ENCODE measurements at places on chromosomes 7 and 10.

DNA sequence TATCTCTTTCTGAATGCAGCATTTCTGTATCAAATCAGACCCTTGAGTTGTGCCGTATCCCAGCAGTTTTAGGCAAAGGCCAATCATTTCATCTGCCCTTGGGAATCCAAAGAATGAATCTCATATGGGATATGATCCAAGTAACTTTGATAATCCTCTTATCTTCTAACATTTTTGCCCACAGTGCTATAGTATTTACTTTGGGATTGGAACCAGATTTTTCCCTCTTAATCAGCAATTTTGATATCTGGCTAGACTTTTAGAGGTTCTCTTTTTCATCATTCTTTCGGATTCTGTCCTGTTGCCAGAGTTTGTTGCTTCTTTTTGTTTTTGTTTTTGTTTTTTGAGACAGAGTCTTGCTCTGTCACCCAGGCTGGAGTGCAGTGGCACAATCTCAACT, 118.0 kb downstream of the NRF1 start:
- DNase-seq = no peak

DNA sequence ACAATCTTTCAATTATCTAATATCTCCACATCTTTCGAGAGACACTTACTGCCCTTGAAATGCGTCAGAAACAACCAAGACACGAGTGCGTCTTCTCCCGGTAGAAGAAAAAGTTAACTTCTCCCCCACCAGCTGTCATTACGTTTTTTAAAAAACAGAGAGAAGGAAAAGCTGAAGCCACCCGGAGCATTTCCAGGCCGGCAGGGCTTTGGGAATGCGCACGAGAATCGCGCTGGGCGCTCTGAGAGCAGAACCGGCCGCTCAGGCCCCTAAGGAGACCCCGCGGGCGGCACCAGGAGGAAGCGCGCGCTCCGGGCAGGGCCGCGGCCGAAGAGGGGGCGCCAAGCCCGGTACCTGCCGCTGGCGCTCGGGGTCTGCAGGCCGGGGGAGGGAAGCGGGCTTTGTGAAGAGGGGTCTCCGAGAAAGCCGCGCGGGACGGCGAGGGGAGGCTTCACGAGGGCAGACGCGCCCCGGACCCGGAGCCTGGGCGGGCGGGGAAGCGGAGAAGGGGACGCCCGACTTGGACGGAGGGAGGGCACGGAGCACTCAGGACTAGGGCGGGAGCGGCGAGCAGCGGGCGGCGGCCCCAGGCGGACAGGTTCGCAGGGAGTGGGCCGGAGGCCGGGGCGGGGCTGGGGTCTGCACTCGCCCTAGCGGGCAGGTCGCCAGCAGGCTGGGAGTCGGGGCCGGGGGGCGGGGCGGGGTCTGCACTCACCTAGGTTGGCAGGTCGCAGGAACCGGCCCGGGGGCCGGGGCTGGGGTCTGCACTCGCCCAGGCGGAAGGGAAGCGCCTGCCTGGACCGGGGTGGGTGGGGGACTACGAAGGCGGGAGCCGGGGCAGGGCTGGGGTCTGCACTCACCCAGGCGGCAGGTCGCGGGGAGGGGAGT, 932 bp downstream of the ESYT2 start:
- DNase-seq = peak; percentile 64

DNA sequence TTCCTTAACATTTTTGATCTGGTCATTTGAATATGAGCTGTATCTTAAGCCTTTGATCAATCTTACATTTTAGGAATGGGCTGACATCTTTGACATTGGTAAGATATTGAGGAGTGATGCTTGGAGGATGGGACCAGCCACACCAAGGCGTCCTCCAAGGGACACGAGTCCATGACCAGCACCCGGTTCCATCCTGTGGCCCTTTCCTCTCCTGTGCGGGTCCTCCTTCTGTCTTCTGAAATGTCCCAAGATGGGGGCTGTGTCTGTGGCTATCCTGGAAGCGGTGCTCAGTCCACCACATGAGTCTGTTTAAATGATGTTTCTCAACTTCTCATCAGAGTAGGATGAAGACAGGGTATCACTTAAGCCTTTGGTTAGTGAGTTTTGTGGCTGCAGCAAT, 67.3 kb upstream of the SHH start:
- no peak for DNase-seq

DNA sequence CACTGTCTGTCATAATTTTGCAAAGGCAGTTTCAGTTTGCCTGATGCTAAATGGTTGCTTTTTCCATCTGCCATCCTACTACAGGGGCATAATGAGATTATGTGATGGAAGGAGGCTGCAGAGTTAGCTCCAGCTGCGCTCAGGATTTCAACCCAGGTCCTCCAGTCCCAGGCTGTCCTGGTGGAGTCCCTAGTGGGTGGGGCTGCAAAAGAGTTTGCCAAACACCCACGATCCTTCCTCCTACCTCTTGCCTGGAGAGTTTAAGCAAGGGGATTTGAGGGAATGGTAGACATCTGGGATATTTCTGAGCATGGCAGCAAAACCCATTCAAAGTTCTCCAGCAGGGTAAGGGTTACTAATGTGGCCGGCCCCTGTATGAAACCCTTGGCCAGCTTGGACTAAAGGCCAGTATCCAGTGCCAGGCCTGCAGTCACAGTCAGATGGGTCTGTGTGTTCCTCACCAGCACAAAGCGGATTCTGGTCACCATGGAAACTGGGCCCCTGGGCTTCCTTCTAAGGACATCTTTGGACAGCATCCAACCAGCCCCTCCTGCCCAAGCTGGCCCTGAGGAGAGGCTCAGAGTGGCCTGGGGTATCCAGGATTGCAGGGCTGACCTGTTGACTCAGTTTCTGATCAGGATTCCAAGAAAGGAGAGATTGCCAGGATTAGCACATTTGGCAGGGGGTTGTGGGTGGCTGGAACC, 42.7 kb upstream of the CHST3 start:
- no peak for DNase-seq

DNA sequence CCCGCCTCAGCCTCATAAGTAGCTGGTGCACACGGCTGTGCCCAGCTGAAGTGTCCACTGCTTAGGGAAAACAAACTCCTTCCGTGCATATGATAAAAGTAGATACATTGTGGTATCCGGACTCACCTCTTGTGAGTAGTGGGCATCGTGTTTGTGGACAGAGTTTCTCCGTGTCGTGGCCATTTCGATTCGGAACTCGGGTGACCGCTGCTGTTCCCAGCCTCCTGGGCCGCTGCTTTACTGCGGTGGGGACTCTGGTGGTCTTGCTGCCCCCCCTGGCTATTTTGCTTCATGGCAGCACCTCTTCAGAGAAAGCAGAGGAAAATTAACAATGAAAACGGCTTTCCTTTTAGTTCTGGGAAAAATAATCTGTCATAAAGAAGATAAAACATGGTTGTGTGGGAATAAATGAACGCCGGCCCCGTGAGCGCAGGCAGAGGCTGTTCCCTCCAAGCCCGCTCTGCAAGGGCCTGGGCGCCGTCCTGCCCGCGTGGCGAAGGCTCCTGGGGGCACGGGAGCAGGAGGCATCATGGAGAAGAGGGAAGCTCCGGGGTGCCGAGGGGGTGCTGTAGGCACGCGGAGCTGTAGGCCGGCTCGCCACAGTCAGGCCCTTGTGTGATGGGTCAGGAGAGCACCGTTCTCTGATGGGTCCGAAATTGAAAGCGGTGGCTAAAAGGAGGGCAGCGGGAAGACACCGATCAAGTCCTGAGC, 107.4 kb downstream of the ACTR3B start:
- no peak for DNase-seq

DNA sequence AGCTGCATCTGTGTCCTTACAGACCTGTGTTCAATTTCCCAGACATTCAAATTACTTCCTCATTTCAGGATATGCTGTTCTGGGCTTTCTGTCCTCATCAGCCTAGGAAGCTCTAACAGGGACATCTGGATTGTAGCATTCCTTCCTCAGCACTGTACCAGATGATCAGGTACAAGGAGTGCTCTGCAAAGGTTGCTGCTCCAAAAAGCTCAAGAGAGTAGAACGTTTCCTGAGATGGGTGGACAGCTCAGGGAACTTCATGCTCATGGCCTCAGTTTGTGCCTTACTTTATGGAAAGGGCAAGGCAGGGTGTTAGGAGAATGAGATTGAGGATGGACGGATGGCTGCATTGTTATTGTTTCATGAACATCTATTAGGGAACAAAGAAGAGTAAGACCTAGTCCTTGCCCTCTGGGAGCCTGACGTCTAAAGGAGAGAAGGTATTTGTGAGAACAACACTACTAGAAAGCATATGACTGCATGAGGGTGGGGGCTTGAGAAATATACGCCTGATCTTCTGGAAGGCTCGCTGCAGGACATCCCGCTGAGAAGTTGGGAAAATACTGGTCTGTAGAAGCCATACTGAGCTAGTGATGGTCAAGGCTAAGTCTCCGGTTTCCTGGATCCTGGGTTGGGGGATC, 10.5 kb upstream of the ZNF212 start:
- no peak for DNase-seq

DNA sequence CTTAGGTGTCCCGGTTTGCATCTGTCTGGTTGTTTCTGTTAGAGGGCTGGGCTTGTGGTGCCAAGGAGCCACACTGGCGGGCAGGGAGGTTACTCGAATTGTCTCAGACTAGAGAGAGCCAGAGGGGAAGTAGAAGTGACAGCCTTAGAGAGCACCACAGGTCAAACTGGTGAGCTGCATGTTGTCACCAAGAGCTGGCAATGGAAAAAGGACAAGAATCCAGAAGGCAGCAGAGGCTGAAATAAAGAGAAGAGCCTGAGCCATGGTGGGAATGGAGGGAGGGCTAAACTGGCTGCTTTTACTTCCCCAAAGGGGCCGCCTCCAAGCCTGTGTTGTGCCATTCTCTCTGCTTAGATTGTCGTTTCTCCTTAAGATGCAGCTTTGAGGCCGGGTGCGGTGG, 31.1 kb upstream of the RHBDD2 start:
- DNase-seq = no peak

DNA sequence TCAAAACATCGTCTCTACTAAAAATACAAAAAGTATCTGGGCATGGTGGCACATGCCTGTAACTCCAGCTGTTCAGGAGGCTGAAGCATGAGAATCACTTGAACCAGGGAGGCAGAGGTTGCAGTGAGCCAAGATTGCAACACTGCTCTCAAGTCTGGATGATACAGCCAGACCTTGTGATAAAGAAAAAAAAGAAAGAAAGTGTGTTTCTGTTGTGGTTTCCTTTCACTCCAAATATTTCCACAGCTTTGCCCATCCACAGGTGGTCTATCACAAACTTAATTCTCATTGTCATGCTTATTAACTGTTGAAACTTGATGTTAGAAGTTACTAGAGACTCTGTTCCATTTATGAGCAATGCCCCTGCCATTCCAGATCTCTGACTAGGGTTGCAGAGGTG, 316.0 kb upstream of the SEMA3C start:
- DNase-seq = no peak

DNA sequence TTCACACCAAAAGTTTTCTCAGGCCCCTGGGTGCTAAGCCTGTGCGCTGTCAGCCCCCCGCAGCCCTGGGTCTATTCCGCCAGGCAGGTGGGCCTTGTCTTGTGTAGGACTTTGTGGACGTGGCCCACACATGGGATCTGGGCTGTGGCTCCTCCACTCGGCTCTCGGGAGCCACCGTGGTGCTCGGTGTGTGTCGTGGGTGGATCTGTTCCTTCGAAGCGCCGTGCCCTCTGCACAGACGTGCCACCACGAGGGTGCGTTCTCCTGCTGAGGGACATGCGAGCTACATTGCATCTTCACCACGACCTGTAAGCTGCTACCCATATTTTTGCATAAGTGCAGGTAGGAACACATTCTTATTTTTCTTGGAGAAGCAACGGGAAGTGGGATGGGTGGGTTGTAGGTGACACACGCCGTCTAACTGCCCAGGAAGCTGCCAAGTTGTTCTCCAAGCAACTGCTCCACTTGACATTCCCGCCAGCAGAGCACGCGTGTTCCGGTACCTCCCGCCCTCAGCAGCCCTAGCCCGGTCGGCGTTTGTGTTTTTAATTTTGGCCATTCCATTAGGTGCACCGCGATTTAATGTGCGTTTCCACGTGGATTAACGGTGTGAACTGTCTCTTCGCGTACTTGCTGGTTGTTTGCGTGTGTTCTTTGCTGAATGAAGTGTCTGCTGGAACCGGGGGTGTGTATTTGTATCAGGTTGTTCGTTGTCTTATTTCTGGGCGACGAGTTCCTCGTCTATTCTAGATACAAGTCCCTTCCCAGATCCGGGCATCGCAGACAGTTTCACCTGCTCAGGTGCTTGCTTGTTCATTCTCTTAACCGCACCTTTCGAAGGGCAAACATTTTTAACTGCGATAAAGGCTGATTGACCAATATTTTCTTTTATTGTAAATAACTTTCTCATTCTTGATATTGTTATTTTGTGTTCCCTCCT, 47.4 kb upstream of the CFAP46 start:
- no peak for DNase-seq

- DNase-seq = no peak
Observed at GRCh38 chr10:70540789-70541360, 61.7 kb downstream of the PRF1 start.

GRCh38 chr10:43026039-43026973, 50.6 kb upstream of the RET start:
- no peak for DNase-seq

DNA sequence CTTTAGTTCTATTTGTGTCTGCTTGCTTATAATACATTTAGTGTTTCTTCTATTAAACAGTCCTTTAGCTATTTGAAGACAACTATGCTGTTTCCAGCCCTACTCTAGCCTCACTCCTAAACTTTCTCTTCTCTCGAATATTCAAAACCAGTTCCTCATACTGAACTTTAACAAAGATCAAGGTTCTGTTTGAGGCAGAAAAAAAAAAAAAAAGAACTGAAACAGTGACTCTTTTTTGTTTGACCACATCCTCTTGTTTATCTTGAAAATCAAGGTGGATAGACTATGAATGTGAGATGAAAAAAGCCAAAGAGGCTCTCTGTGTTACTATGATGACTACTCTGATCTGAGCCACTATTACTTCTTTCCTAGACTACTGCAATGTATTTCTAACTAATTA, 154.3 kb downstream of the ZNF365 start:
- DNase-seq = no peak

GRCh38 chr7:78406531-78406930, 608.0 kb downstream of the PHTF2 start:
- DNase-seq = no peak
